ENCODE measurements at places on chromosomes 12 and 14. TPM values are rescaled to one million over a fixed set of nuclear protein-coding genes. Genes with fewer than 3 reads are reported as not detected.

The BAZ1A gene
- polyA plus RNA-seq = 32.5 TPM

The ADAM21 gene
- 0.43 TPM for polyA plus RNA-seq

The SCN8A gene
- 2.3 TPM for polyA plus RNA-seq

The DTX1 gene
- 3.9 TPM for polyA plus RNA-seq

The ATF1 gene
- polyA plus RNA-seq = 41.2 TPM

The KLHDC1 gene
- polyA plus RNA-seq = 7.9 TPM

The SDR9C7 gene
- polyA plus RNA-seq = 0.53 TPM

The PRB4 gene
- polyA plus RNA-seq = not detected

The HSPB8 gene
- polyA plus RNA-seq = 24.5 TPM

The CCDC175 gene
- polyA plus RNA-seq = 0.66 TPM

The RPS6KL1 gene
- polyA plus RNA-seq = 0.72 TPM

The CPNE6 gene
- polyA plus RNA-seq = not detected

The FGD6 gene
- polyA plus RNA-seq = 12.9 TPM

The KCNJ8 gene
- 15.6 TPM for polyA plus RNA-seq

The P2RX2 gene
- polyA plus RNA-seq = 1.4 TPM

The RNASE7 gene
- 0.54 TPM for polyA plus RNA-seq

The RECQL gene
- 32.8 TPM for polyA plus RNA-seq

The ISM2 gene
- 1.1 TPM for polyA plus RNA-seq

The ERP27 gene
- polyA plus RNA-seq = 30.8 TPM

The ASIC1 gene
- 4.3 TPM for polyA plus RNA-seq

The CPM gene
- 25.7 TPM for polyA plus RNA-seq

The NELL2 gene
- polyA plus RNA-seq = 16.6 TPM

The ETFRF1 gene
- 33.0 TPM for polyA plus RNA-seq

The LIMA1 gene
- polyA plus RNA-seq = 94.8 TPM

The EPYC gene
- polyA plus RNA-seq = 0.14 TPM

The TRPV4 gene
- polyA plus RNA-seq = 10.4 TPM

The LGMN gene
- polyA plus RNA-seq = 104 TPM

The KRT73 gene
- not detected for polyA plus RNA-seq

The APOF gene
- polyA plus RNA-seq = not detected

The CISTR gene
- not detected for polyA plus RNA-seq

The MUCL1 gene
- 0.39 TPM for polyA plus RNA-seq

The PRPH gene
- polyA plus RNA-seq = 5.0 TPM

The DIO2 gene
- 0.55 TPM for polyA plus RNA-seq

The AJUBA gene
- polyA plus RNA-seq = 47.7 TPM

The CCDC196 gene
- polyA plus RNA-seq = not detected

The ARF6 gene
- 81.3 TPM for polyA plus RNA-seq

The INHBC gene
- polyA plus RNA-seq = 0.26 TPM

The NOS1 gene
- polyA plus RNA-seq = 0.63 TPM

The CLEC6A gene
- polyA plus RNA-seq = 0.10 TPM

The SLC7A8 gene
- polyA plus RNA-seq = 16.8 TPM

The SLC17A8 gene
- polyA plus RNA-seq = 0.31 TPM

The SMCO2 gene
- 0.37 TPM for polyA plus RNA-seq

Data from left renal pelvis (tissue), 4 donors.